Glomerular endothelial cell (primary cell): ENCODE measurements at places on chromosomes 7 and 10. TPM values are rescaled to one million over a fixed set of nuclear protein-coding genes. Genes with fewer than 3 reads are reported as not detected.
A peak's percentile ranks its signal among the peaks of the same experiment; 100 is the strongest.

- DNase-seq, result no peak
These were observed 47.2 kb downstream of the CELF2 start for GRCh38 chr10:11064832-11065231.

- no peak for DNase-seq
These were observed at the start of the genes COG5 and DUS4L for GRCh38 chr7:107563775-107564552. COG5 (minus strand) TSS chr7:107563920; CDS start chr7:107563896, 24 bp downstream. DUS4L (plus strand) TSS chr7:107563971; CDS start chr7:107567071, 3,100 bp downstream.

GRCh38 chr10:64115908-64116643, 594.9 kb downstream of the REEP3 start:
- no peak for DNase-seq

- peak; percentile 78 for DNase-seq
These were observed 151.3 kb upstream of the RSU1 start for GRCh38 chr10:16968416-16969041.

GRCh38 chr10:49029666-49030065, 85.7 kb downstream of the VSTM4 start:
- no peak for DNase-seq

Gene TDRD1
- total RNA-seq, result 0.06 TPM in 1 of 2 replicates, not detected in the other

- no peak for DNase-seq
These were observed 294.1 kb upstream of the YAE1 start for GRCh38 chr7:39272111-39272510.

DNA sequence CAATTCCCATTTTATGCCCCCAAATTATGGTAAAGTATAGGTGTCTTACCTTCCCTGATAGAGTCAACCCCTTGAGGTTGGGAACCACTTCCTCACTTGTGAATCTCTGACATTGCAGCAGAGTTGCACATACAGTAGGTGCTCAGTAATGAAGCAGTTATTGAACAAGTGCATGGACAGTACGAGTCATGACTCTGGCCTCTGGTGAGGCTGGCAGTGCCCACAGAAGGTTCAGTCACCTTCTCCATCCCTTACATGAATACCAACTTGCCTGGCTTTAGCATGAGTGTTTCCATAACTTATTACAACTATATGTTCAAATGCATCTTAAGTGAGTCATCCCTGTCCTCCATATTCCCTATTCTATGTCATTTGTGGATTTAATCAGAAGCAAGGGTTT, 340.0 kb downstream of the ELMO1 start:
- DNase-seq, result no peak

- DNase-seq, result no peak
These were observed 154.6 kb upstream of the GDF10 start for GRCh38 chr10:47145290-47145934.

- DNase-seq, result peak; percentile 44
These were observed at the start of gene ZNF394 for GRCh38 chr7:99499721-99500636. ZNF394 (minus strand) TSS chr7:99500281; CDS start chr7:99500093, 188 bp downstream.

DNA sequence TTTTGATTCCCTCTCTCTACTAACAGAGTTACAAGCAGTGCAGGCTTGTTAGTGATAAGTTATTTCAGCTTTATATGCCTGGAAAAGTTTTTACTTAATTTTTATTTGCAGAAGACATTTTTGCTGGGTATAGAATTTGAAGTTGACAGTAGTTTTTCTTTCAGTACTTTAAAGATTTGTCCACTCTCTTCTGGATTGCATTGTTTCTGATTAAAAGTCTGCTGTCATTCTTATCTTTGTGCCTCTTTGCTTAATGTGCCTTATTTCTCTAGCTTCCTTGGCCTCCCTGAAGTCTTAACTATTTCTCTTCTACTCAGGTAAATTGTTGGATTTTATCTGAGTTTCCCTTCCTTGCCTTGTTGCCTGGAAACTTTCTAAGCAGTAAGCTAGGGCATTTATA, 36.2 kb downstream of the PLCE1 start:
- no peak for DNase-seq

DNA sequence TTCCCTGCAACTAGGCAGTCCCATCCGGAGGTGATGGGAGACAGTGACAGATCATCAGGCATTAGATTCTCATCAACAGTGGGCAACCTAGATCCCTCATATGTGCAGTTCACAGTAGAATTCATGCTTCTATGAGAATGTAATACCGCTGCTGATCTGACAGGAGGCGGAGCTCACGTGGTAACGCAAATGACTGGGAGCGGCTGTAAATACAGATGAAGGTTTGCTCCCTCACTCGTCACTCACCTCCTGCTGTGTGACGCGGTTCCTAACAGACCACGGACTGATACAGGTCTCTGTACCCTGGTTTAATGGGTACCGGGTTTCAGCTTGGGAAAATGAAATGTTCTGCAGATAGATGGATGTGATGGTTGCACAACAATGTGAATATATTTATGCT, 47.8 kb upstream of the PIK3AP1 start:
- no peak for DNase-seq
